Activated CD4-positive, alpha-beta T cell treated with anti-CD3 and anti-CD28 coated beads for 48 hours (primary cell): ENCODE measurements at places on chromosomes 12 and 14.

DNA sequence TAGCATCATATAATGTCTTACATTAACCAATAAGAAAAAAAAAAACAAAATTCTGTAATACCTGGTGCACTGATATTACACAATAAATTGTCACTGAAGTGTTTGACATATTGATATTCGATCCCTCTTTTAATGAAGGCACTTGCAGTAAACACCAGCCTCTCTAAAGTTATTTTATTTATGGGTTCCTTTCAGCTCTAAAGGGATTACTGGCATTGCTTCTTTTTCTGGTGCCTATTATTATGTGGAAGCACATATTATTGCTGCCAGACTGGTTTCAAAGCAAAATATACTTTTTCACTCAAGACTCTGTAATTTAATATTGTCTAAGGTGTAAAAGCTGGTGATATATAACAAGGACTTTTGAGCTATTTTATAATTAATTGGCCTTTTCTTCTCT, 1090.5 kb downstream of the TRHDE start:
- no peak for DNase-seq

GRCh38 chr14:56413721-56414120, 165.9 kb upstream of the TMEM260 start:
- no peak for DNase-seq

DNA sequence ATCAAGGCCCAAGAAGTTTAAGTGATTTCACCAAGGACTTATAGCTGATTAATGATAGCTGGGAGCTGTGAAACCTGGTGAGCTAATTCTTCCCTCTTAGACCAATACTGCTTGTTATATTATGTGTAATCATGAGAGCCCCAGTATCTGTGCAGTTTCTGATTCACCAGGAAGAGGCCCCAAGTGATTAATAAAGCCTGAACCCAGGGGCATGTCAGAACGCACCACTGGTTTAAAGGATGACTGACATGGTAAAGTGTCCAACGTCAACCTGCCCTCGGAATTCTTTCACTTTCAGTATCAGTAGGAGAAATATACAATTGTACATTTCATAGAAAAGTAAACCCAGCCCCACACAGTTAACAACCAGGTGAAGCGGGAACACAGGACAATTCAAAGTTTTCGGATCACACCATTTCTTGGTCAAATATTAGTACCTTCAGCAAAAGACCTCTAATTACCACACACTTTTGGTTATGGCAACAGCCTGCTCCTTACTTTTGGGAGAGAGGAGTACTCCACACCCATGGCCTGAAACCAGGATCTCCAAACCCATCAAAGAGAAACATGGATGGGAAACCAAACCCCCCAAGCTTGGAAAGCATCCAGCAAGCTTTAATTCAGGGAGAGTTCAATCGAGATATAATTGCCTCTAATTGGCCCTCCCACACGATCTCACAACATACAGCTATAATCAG, 28.5 kb downstream of the TMCC3 start:
- peak; percentile 63 for DNase-seq

- no peak for DNase-seq
These were observed 39.1 kb upstream of the PNMA1 start for GRCh38 chr14:73753124-73753886.

- no peak for DNase-seq
These were observed 68.2 kb downstream of the DNAI7 start for GRCh38 chr12:25126746-25127145.

- DNase-seq: no peak
These were observed 72.6 kb downstream of the BBS10 start for GRCh38 chr12:76275511-76276093.

DNA sequence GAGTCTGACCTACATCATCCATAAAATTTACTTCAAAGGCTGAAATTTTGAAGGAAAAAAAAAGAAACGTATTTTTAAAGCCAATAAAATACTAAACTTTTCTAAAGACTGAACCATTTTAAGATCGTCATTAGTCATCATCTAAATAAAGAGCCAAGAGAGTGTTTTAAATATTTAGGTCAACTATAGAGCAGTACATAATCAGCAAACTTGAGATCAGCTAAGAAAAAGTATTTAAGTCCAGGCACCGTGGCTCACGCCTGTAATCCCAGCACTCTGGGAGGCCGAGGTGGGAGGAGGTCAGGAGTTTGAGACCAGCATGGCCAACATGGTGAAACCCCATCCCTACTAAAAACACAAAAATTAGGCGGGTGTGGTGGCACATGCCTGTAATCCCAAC, 35.5 kb downstream of the HECTD1 start:
- DNase-seq: no peak

GRCh38 chr12:41521872-41522379, 333.8 kb downstream of the PDZRN4 start:
- DNase-seq: no peak

DNA sequence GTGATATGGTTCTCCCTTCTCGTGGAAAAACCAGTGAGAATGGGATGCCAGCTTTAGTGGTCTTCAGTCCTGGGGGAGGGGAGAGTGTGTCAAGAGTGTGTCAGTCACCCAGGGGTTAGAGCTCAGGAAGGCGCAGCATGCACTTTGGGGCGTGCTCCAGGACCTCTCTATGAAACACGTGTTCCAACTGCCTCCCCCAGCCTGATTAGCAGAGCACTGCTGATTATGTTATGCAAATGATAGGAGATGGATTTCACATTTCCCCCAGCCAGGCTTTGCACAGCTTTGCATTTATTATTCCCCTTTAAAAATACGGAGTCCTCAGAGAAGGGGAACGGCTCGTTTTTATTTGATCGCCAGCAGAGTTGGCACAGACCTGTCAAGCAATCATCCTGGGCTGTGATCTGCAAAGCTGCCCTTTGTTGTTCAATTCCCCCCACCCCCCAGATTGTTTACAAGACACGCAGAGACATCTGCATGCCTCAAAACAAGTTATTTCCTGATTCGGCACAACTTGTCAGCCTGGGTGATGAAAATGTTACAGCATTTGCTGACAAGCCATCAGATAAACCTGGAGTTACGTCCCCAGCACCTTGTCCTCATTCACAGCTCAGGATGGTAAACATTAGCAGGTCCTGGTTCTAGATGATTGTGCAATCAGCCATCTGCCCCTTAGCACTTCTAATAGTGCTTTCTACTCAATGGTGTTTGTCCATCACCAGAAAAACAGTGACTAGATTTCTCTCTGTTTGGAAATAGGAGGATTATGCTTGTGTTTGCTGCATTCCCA, 196.5 kb downstream of the NOVA1 start:
- DNase-seq: no peak

DNA sequence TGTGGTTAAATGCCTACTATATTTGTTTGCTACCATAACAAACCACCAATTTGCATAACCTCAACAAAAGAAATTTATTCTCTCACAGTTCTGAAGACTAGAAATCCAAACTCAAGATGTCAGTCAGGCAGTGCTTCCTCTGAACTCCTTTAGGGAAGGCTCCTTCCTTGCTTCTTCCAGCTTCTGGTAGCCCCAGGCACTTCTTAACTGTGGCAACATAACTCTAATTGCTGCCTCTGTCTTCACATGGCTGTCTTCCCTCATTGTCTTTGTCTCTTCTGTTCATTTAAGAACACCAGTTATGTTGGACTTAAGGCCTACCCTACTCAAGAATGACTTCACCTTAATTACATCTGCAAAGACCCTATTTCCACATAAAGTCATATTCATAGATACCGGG, 206.9 kb downstream of the SYT1 start:
- no peak for DNase-seq

GRCh38 chr14:94938016-94938415, 168.1 kb upstream of the GSC start:
- no peak for DNase-seq
